Left colon (tissue), 2 donors: ENCODE measurements at places on chromosomes 5 and 9.
A peak's percentile ranks its signal among the peaks of the same experiment; 100 is the strongest.

GRCh38 chr9:19231904-19232822 is 1.7 kb downstream of the DENND4C start:
- DNase-seq: no peak

GRCh38 chr9:125258160-125258785 is 3.4 kb upstream of the GAPVD1 start:
- no peak for DNase-seq

DNA sequence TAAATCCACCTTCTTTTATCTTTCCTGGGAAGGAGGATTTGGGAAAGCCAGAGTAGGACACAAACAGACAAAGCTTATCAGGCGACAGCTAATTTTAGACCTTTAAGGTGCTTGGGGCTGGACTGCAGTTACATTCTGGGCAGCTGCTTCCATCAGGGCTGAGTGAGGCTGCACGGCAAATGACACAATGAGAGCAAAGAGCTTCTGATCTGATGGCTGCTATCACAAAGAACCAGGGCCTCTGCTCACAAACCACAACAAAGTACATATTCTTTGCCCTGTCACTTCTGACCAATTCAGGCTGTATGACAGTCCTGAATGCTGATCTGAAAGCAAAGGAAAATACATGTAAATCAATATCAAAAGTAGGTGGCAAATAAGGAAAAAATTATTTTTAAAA is 93.1 kb downstream of the MRPS27 start:
- DNase-seq: no peak

GRCh38 chr5:170963521-170963920 is 101.7 kb downstream of the RANBP17 start:
- no peak for DNase-seq

- DNase-seq: no peak
These were observed 55.2 kb downstream of the ERBIN start for GRCh38 chr5:65981548-65981947.

DNA sequence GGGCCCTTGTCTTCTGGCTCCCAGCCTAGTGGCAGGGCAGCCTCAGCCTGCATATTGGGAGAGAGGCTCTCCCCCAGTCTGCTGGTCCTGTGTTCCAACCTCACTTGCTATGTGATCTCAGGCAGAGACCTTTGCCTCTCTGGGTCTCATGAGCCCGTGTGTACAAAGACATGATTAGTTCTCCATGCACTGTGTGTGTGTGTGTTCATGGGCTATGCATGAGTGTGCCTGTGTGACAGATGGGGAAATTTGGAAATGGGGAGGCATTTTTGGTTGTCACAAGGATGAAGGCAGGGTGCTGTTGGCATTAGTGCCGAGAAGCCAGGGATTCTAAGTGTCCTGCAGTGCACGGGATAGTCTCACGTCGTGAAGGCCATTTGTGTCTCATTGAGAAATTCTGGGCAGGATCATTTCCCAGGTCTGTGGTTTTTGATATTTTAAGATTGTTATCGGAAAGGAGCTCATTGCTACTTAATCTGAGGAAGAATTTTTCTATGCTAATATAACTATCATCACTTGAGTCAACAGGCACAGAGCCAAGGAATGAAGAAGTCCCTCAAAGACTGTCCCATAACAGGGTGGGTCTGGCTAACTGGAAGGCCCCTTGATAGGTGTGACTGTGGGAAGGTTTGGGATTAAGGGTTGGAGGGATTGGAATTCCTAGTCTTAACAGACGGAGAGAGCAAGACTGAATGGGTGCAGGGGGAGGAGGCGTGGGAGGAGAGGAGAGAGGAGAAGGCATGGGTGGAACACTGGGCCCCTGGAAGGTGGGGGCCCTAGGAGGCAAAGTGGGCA is 168.5 kb downstream of the RGS3 start:
- no peak for DNase-seq

DNA sequence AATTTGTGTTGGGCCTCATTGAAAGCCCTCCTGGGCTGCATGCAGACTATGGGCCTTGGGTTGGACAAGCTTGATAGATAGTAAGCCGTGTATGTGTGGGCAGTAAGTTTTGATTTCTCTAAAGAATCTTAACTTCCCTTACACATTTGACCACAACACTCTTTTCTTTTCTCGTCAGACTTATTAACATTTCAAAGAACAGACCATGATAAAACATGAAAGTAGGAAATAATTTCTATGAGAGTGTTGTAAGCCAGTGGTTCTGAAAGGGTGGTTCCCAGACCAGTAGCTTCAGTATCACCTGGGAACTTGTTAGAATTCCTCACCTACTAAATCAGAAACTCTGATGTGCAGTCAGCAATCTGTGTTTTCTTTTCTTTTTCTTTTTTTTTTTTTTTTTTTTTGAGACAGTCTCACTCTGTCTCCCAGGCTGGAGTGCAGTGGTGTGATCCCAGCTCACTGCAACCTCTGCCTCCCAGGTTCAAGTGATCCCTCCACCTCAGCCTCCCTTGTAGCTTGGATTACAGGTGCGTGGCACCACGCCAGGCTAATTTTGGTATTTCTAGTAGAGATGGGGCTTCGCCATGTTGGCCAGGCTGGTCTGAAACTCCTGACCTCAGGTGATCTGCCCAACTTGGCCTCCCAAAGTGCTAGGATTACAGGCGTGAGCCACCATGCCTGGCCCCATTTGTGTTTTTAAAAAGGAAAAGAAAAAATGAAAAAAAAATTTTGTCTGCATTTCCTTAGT is 20.0 kb upstream of the GCNT1 start:
- DNase-seq: no peak

DNA sequence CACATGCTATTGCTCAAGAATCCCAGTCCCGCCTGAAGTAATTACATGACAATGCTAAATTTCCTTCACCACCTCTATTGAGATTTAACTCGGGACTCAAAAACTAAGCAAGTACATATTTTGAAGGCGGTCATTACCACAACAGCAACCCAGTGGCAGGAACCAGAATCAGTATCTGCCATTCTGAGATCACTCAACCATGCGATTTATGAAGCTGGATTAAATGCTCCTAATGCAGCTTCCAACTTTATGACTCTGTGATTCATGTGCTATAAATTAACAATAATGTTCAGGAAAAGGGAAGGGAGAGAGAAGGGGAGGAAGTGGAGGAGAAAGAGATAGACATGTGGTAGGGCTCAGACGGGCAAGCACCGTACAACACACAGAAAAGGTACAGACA is 194.7 kb downstream of the DNAH5 start:
- no peak for DNase-seq

DNA sequence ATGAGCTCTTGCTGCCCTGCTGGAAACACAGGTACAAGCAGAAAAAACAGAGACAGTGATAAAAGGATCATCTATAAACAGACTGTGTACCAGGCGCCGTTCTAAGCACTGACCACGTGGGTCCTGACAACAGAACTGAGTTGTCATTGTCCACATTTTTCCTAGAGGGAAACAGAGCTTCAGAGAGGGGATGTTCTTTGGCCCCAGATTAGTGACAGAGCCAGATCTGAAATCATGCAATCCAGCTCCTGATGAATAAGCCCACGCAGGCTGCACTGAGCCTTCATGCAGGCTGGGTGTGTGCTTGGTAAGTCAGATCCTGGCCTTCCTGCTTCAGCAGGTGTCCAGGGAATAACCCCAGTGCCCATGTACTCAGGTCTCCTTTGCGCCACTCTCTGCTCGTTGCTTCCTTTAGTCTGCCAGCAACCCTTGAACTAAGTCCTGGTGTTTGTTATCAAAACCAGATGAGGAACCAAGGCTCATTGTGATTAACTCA is 22.8 kb upstream of the TCF7 start:
- no peak for DNase-seq

DNA sequence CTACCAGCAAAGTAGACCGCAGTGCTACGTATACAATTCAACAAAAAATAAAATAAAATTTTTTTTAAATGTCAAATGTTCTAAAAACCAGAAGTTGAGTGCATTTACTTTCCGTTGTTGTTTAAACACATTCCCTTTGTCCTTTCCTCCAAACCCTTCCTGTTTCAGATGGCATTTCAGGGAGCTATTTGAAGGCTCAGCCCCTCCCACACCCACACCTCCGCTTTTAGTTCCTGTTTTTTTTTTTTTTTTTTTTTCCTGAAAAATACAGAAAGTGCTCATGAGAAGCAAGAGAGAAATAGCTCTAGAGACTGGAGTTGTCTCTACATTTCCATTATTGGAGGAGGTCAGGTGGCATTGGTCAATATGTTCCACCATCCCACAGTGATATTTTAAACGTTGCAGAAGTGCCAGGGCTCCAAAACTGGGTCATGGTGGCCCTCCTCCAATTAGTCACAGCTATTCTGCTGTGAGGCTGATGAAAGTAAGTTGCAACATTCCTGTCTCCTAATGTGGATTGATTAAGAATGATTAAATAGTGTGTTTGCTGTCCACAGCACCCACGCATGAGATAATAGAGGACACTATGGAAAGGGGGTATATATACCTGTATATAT is 106.9 kb downstream of the GABRG2 start:
- no peak for DNase-seq

DNA sequence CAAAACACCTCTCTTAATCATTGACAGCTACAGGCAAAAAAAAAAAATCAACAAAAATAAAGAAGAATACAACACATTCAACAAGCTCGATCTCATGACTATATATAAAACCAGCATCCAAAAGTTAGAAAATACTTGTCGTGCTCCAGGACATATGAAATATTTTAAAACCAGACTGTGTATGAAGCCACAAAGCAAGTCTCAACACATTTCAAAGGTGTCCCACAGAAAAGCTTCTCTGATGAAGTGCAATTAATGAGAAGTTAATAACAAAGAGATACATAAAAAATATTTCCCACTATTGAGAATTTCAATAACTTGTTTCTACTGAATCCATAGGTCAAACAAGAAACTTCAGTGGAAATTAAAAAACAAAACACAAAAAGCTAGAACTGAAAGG is 178.7 kb downstream of the PLK2 start:
- no peak for DNase-seq

GRCh38 chr5:10827571-10827970 is 66.5 kb upstream of the DAP start:
- no peak for DNase-seq

- no peak for DNase-seq
These were observed 147.5 kb upstream of the TSLP start for GRCh38 chr5:110923971-110924370.

DNA sequence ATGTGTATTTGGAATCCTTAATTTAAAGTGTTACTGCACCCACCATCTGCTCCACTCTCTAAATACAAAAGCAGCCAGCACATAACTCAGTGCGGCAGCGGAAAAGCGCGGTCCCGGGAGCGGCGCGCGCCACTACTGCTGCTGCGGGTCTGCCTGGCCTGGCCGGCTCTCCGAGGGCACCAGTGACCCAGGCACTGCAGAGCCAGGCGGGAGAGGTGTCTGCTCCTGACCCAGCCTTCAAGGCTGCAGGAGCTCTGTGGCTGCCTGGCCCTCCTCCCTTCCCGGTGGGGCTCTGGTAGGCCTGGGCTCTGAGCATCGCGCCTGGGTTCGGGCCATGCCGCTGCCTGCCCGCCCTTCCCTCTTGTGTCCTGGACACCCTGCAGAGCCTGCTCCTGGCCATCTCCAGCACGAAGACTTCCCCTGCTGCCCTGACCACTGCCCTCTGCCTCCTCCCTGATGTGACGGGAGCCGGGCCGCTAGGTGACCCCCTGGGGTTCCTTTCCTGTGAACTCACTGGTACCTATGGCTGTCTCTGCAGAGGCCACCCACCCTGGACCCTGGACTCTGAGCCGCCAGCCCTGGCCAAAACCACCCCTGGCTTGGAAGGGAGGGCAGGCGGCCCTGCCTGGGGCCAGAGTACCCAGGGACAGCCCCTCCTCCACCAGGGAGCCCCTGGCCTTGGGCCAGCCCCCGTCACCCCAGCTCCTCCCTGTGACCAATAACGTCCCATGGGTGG is 32.8 kb upstream of the UBAC1 start:
- DNase-seq: no peak

- DNase-seq: no peak
These were observed 39.1 kb downstream of the SH3RF2 start for GRCh38 chr5:145975361-145976066.

- no peak for DNase-seq
These were observed 12.8 kb downstream of the C5orf63 start for GRCh38 chr5:127060470-127060985.

DNA sequence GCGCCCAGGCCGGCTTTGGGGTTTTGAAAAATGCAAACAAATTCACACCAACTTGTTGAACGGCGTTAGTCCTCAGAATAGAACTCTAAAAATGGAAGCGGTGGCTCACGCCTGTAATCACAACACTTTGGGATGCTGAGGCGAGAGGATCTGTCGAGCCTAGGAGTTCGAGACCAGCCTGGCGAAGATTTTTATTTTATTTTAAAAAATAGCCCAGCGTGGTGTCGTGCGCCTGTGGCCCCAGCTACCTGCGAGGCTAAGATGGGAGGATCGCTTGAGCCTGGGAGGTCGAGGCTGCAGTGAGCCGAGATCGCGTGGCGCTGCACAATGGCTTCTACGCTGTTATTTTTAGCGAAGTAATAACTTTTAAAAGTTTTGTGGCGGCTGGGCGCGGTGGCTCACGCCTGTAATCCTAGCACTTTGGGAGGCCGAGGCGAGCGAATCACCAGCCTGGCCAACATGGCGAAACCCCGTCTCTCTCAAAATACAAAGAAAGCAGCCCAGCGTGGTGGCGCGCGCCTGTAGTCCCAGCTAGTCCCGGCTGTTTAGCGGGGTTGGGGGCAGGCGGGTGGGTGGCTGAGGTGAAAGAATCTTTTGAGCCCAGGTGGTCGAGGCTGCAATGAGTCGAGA is 694 bp upstream of the PLIN2 start:
- peak; percentile 53 for DNase-seq

- no peak for DNase-seq
These were observed 14.2 kb downstream of the TCERG1 start for GRCh38 chr5:146461319-146461718.

GRCh38 chr5:65855766-65856315 is 70.5 kb upstream of the ERBIN start:
- no peak for DNase-seq

GRCh38 chr9:101139082-101139481 is 110.6 kb downstream of the PLPPR1 start:
- DNase-seq: no peak
